Esophagus mucosa (tissue), 1 donor: ENCODE measurements at places on chromosomes 1 and 21. TPM values are rescaled to one million over a fixed set of nuclear protein-coding genes. Genes with fewer than 3 reads are reported as not detected.

Gene GRIK1
- not detected for total RNA-seq

DNA sequence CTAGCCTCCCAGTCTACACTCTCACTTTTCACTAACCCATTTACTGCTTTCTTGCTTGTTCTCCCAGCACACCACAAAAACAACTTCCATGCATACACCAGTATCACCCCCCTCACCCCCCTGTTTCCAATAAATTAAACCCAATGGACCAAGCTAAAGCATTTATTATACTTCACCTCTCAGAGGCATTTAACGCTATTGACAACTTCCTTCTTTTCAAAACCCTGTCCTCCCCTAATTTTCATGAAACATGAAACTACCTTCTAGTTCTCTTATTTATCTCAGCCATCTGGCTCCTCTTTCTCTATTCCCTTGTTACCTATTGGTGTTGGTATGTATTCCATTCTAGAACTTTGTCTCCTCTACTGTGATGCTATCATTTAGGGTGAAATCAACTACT lies 32.3 kb downstream of the PTPRC start:
- no peak for ATAC-seq

GRCh38 chr1:154937988-154938386 lies 1.5 kb upstream of the PMVK start:
- no peak for ATAC-seq

Gene LRRC3
- total RNA-seq, result 0.72 TPM

DNA sequence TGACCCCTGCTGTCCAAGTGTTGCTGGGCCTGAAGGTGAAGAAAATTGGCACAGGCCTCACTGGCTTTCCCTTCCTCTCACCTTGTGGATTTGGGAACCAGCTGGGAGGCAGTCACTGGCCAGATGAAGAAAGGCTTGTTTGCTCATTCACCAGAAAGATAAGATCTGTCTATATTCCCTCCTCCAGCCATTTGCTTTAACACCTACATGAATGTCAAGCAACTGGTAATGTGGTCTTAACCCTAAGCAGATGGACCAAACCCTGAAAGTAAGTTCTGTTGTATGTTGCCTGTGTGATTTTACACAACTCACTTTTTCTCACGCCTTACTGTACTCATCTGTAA lies 10.3 kb upstream of the SRRM1 start:
- ATAC-seq, result no peak

- ATAC-seq, result no peak
Observed at GRCh38 chr1:43062527-43063095, 103.9 kb upstream of the SLC2A1 start.

- ATAC-seq, result peak; percentile 88
Observed at GRCh38 chr1:36411674-36412648, 14.3 kb upstream of the LSM10 start.

GRCh38 chr1:206075786-206076755 lies 23.1 kb downstream of the RHEX start:
- peak; percentile 94 for ATAC-seq

DNA sequence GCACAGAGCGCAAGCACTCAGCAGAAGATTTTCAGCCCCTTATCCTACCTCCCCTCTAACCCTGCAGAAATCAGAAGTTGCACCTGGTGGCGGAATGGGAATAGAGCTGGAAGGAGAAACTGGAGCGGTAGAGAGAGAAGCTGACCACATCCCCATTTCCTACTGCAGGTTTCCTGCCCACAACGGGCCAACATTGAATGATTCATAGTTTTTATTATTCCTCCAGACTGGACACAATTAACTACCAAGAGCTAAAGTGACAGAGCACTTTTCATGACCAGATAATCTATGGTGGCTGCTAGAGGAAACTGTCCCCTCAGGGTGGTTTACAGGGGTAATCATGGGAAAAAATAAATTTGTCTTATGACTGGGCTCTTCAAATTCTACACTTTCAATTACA lies 21.3 kb upstream of the LRRC8D start:
- no peak for ATAC-seq

DNA sequence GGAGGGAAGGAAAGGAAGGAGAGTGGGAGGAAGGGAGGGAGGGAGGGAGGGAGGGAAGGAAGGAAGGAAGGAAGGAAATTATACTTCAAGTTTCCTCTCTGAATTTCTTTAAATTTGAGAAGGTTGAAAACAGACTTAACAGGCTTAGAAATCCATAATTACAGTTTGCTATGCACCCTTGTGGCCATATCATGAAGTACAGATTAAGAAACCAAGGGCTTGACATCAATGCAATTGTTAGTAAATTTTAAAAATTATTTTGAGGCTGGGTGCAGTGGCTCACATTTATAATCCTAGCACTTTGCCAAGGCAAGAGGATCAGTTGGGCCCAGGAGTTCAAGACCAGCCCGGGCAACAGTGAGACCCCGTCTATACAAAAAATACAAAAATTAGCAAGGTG lies 14.4 kb downstream of the ANP32E start:
- ATAC-seq, result no peak

Gene LCE1E
- not detected for total RNA-seq

- no peak for ATAC-seq
Observed at GRCh38 chr21:39325458-39325857, 12.0 kb upstream of the BRWD1 start.

DNA sequence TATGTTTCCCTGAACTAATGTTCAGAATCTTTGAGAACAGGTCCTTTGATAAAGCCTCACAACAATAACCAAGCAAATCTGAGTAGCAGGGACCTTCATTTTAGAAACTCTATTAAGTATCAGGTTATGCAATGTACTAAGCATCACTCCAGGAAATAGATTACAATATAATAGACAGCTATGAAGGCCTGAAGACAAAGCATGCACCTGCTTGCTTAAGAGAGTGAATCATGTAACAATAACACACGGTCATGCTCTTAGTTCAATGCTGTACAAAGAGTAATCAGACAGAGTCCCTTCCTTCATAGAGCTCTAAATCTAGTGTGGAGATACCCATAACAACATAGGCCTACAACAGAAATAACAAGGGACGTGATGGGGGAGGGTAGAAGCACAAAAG lies 8.1 kb upstream of the CMPK1 start:
- peak; percentile 96 for ATAC-seq

Gene DCDC2B
- total RNA-seq, result not detected

Gene FYB2
- 0.36 TPM for total RNA-seq

DNA sequence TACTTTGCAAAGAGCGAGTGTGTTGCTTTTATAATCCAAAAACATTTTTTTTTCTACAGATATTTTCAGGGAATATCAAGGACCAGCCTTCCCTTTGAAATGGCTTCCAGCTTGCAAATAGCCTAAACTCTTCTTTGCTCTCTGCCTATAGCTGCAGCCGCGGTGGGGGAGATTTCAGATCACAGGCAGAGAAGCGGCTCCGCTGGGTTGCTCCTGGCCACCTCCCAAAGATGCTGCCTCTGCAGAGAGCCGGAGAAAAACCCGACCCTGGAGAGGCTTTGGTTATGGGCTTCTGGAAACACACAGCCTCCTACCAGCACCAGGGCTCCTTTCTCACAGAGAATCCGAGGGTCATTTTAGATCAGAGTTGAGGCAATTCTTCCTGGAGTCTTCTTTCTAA lies 18.6 kb upstream of the PAX7 start:
- ATAC-seq, result no peak

Gene GUCA2B
- total RNA-seq, result not detected

- peak; percentile 68 for ATAC-seq
Observed at GRCh38 chr1:172429331-172430127, 9.0 kb downstream of the C1orf105 start.

DNA sequence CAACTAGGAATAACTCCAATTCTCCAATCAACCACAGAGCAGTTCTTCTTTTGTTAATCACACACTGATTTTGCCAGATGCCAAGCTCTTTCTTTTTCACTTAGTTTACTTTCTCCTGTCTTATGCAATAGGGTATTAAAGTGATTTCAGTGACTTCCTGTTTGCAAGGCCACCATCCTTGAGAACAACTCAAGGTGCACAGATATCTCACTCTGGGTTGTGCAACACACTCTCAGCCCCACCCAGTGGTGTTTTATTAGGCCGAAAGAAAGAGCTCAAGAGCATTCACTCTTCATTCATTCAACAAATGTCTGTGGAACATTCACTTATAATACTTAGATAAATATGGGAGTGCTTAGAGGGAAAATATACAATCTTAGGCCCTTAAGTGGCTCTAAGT lies 352.5 kb downstream of the ZNF326 start:
- peak; percentile 97 for ATAC-seq

DNA sequence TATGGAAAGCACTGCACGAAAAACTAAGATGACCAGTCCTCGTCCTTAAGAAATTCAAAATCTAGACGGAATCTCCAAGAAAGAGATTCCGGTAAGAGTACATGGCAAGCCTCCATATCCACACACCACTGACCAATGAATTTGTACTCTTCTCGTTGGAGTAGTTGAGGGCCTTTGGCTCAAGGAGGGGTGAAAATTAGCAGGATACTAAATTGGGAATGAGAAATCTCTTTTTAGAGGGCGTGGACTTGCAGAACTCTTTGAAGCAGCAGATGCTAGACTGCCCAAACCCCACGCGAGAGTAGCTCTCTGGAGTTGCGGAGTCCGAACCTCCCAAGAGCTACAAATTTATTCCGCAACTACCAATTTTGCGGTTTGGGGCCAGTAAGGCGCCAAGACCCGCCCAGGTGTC lies 872 bp upstream of the PPP2R5A start:
- ATAC-seq, result no peak

DNA sequence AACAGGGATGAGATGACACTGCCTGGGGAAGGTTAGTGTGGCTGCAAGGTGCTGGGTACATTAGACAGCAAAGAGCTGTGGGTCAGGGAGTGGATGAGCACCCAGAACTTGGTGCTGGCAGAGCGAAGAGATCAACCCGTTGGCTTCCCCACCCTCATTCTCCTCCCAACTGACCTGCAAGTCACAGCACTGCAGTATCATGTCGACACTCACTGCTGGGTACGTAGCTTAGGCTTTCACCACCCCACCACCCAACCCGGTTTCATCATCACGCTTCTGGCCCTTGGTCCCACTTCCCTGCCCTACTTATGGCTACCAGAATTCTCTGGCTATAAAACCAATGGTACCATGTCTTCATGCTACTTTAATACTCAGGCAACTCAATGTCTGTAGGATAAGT lies 73.6 kb upstream of the LYST start:
- no peak for ATAC-seq

- ATAC-seq, result no peak
Observed at GRCh38 chr1:7103874-7104273, 318.6 kb downstream of the CAMTA1 start.

GRCh38 chr1:232944347-232944746 lies 6.1 kb upstream of the NTPCR start:
- no peak for ATAC-seq

DNA sequence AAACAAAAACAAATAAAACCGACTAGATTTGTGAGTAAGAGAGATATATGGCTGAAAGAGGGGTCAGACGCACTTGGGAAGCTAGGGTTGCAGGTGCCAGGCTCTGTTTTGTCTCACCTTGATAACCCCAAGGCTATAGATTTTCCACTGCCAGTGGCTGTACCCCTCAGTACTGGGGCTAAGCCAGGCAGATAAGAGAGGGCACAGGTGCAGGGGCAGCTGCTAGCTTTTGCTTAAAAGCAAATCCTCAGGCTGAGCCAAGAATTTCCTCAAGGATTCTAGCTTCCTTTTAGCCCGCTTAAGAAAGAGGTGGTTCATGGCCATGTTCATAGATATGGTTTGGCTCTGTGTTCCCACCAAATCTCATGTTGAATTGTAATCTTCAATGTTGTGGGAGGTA lies 57.9 kb downstream of the OVGP1 start:
- ATAC-seq, result no peak

DNA sequence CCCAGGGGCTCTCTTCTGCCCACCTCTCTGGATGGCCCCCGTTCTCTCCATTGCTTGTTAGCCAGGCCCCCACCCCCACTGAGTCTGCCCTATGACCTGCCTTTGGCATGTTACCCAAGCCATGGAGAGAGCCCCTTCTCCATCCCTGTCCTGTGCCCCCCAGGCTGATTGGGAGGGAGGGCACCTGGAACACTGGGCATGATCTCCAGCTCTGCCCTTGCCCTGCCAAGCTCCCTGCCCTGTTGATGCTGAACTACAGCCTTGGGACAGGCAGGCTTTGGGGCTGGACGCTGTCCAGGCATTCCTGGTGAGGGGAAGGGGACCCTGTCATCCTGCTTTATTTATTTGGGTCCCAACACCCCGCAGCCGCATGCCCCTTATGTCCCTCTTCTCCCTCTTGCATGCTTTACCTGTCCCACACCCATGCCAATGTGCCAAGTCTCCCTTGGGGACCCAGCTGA lies 10.7 kb downstream of the TRIM46 start:
- peak; percentile 2 for ATAC-seq

Gene SLC35E2B
- 17.4 TPM for total RNA-seq

DNA sequence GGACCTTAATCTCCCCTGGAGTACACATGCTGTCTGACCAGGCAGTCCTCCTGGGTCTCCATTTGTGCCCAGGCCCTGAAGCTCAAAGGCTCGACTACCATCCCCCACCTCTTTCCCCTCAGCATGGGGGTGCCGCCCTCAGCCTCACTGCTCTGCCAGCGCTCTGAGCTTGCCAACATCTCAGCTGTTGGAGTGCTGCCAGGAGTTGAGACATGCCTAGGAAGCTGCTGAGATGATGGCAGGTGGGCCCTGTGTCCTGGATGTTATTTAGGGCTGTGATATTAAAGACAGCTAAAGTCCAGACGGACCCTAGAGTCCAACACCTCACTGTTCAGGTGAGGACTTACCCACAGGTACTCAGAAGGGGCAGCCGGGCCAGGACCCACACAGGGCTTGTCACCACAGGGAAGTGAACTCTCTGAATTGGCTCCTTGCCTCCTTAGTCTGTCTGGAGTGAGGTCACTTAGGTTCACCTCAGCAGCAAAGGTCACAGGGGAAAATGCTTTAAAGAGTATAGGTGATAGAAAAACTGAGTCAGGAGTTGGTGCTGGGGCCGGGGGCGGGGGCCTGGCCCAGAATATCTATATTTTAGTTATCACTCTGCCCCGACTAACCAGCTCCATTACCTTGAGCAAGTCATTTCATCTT lies 19.7 kb upstream of the KCNC4 start:
- no peak for ATAC-seq

- no peak for ATAC-seq
Observed at GRCh38 chr1:18139198-18139981, 31.8 kb downstream of the IGSF21 start.

- peak; percentile 62 for ATAC-seq
Observed at GRCh38 chr1:12031039-12031980, 12.0 kb downstream of the MIIP start.

- ATAC-seq, result peak; percentile 15
Observed at GRCh38 chr1:112359961-112360767, 35.9 kb upstream of the CTTNBP2NL start.

GRCh38 chr1:30489737-30490389 lies 233.5 kb downstream of the MATN1 start:
- ATAC-seq, result peak; percentile 53

- no peak for ATAC-seq
Observed at GRCh38 chr21:37704751-37705150, 211.5 kb downstream of the KCNJ6 start.
